GM18507 (cell line): ENCODE measurements at places on chromosomes 3 and 15.

DNA sequence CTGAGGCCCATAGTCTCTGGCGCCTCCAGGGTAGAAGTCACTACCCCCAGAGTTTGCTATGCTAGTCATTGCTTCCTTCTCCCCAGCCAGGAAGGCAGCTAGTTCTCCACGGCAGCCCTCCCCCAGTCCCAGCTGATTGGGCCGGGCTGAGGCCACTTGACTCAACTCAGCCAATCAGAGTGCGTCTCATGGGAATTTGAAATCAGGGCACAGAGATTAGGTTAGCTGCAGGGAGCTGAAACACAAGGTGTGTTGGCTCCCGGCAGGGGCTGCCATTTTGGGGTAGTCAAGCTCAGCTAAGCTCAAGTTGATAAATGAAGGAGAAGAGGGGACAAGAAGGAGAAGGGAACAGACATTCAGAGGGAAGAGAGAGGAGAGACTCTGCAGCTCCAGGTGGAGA, 32.8 kb downstream of the LINGO1 start:
- no peak for DNase-seq

DNA sequence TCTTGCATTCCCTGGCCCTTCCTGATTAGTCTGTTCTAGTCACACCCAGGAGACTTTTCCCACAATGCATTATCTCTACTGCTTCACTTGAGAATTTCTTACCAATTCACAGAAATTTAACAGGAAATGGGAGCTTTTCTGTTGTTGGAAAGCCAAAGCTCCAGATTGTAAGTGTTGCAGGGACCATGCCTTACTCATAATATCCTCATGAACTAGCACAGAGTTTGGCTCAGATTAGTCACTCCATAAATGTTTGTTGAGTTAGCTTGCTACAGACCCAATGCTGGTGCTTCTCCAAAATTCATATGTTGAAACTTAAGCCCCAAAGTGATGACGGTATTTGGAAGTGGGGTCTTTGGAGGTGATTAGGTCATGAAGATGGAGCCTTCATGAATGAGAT, 232.6 kb downstream of the GAP43 start:
- DNase-seq: no peak

GRCh38 chr3:31530039-31530959, 2.4 kb upstream of the STT3B start:
- DNase-seq: no peak

DNA sequence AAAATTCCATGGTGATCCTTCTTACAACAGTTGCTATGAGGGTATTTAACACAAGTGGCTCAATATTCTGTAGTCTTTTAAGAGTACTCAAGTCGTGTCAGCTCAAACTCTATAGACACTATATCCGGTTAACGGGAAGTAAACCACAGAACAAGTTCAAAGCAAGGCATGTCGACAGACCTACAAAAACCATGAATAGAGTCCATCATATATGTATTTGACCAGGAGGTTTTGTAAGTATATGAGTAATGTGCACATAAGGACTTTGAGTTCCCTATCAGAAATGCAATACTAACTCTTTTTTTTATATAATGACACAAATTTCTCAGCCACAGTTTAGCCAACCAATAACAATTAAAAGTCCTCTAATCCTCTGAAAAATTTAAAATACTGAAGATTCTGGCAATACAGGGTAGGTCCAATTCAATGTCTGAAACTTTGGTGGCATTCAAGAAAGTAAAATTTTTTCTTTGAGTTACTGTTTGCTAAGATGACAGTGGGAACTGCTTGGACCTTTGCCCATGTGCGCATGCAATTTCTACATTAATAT, 93.7 kb downstream of the NEK10 start:
- DNase-seq: no peak

DNA sequence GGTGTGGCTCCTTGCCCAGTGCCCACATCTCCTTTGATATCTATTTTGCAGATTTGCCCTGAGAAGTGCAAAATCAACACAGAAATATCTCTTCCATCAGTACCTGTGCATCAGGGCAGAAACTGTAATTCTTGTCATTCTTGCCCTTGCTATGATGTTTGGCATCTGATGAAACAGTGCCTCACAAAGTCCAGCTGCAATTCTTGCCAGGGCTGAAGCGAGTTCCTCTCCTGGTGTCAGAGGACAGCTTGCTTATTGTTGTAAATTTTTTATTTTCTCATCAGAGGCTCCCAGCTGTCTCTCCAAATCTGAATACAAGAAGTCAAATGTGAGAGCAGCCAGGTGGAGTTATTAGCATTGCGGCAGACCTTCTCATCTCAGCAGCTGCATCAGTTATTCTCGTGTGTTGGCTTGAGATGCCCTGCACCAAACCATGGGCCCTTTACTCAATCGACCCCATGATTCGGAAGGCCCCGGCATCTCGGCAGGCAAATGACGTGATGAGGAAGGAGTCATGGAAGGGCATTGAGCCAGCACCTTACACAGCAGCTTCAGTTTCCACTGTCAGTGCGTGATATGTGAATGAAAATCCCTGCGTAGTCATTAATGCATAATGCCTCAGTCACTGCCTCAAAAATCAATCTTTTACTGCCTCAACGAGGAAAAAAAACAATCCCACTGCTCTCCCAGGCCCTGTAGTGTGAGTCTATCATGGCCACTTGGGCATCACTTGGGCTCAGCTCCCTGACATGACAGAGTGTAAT, 93.4 kb downstream of the CCNL1 start:
- DNase-seq: no peak

DNA sequence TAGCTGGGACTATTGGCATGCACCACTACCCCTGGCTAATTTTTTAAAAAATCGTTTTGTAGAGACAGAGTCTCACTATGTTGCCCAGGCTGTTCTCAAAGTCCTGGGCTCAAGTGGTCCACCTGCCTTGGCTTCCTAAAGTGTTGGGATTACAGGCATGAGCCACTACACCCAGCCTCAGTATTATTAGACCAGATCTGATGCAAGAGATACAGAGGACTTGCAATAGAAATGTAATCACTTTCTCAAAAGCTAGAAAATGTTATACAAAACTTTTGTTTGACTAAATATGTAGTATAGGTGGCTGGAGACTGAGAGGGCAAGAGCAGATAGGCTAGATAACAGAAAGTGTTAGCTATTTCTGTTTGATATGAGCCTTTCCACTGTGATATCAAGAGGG, 531.9 kb downstream of the SOX2 start:
- DNase-seq: no peak

DNA sequence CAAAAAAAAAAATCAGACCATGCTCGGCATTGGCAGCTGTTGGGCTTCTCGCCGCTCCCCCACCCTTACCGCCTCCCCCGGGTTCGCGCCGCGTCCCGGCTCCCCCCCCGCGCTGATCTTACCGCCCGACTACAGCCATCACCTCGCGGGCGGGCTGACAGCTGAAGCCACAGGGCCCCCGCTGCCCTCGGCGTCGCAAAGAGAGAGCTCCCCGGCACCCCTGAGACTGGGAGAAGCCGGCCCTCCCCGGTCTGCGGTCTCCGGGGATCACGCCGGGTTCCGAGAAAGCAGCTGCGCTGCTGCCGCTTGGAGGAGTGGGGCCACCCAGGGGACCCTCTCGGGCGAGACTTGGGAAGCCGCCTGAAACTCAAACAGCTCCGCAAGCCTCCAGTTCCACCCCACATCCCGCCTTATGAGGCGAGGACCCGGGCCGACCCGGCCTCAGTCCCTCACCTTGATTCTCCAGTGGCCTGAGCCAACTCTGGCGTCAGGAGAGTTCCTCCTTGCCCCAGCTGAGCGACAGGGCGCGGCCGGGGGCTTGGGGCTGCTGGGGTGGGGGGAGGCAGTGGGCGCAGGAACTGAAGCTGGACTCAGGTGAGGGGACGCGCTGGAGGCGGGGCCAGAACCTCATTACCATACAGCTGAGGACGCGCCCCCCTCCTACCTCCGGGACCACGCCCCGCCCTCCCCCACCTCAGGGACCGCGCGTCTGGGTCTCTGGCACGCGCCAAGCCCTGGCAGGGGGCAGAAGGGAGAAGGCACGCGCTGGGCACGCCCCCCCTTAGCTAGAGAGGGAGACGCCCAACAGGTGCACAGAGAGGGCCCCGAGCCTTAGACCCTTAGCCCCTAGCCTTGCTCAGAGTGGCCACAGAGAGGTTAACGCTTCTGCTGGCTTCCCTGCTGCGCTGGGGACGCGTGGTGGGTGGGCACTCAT, 1.0 kb upstream of the DLL4 start:
- DNase-seq: no peak

DNA sequence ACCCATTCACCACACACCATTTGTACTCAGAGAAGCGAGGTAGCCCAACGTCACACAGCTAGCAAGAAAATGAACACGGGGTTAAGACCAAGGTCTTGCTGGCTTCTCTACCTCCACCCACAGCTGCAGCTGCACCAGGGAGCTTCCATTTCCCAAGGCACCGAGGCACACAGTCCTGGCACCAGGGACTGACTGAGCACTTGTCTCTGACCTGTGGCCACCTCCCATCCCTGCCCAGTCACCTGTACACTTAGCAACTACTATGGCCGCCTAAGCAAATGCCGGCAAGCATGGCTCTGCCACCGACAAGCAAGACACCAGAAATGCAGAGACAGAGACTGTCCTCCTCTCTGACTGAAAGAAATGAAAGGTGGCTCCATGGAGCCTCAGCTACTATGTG, 15.3 kb downstream of the ZXDC start:
- no peak for DNase-seq

- no peak for DNase-seq
Measured at GRCh38 chr3:194592798-194593752, 40.1 kb downstream of the TMEM44 start.

- no peak for DNase-seq
Measured at GRCh38 chr3:46266598-46266997, 24.3 kb downstream of the CCR3 start.

- no peak for DNase-seq
Measured at GRCh38 chr3:186109897-186110803, 1.3 kb upstream of the ETV5 start.

DNA sequence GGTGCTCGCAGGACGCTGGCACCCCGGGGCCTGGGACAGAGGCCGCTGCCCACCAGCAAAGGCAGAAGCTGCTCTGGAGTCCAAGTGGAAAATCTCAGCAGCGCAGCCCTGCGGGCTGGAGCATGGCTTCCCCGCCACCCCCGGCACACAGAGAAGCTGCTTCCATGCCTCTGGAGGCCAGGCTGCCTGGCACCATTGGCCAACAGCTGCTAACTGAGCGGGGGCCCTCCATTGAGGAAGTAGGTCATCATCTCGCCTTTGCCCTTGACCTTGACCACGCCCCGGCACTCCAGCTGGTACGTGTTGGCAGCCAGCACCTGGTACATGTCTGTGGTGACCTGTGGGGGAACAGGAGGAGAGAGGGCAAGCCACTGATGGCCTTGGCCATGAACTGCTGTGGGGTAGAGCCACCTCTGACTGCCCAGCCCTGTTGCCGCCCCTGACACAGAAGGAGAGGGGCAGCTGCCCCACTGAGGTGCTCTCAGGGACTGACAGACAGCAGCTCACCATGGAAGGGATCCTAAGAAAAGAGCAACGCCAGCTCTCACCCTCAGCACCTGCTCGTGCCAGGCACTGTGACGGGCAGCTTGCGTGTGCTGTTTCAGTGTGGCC, 82.8 kb downstream of the SEC22A start:
- no peak for DNase-seq

DNA sequence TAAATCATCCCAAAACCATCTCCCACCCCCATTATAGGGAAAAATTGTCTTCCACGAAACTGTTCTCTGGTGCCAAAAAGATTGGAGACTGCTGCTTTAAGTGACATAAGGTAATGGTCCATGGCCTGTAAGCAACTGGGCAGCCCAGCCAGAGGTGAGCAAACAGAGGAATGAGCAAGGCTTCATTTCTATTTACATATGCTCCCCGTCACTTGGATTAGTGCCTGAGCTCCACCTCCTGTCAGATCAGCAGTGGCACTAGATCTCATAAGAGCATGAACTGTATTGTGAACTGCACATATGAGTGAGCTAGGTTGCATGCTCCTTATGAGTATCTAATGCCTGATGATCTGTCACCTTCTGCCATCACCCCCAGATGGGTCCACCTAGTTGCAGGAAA, 1159.8 kb upstream of the ALCAM start:
- no peak for DNase-seq

DNA sequence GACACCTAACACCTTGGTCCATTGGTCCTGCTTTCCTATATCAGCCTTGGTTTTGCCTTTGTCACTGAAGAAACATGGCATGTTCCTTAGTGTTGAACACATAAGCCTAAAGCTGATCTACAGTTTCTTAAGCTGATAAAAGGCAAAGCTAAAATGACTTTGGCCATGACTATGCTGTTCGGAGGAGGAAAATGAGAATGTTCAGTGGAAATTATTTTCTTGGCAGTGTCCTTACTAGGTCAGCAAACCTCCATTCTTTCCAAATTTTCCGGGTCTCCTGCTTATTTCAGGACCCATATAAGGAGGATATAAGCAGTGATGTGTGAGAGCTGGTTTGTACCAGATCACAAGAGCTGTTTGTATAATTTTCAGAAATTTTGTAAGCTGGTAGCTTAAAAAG, 832.9 kb upstream of the CFAP20DC start:
- no peak for DNase-seq
